ENCODE measurements at places on chromosomes 11 and 22.

- no peak for ATAC-seq
Measured at GRCh38 chr22:48449466-48450187, 1378.0 kb downstream of the BRD1 start.

- no peak for ATAC-seq
Measured at GRCh38 chr11:44381261-44381660, 71.3 kb upstream of the ALX4 start.

- no peak for ATAC-seq
Measured at GRCh38 chr11:69483691-69484426, 2.4 kb downstream of the LINC01488 start.

GRCh38 chr11:111435046-111435698, 56.1 kb upstream of the POU2AF1 start:
- ATAC-seq: no peak

Data from stimulated activated memory B cell treated with anti-CD40 and anti-IgM and Interleukin-4, amounts not matched to agents 10 μg/mL and 1 μg/mL and 100 μg/mL, for 72 hours (primary cell).